ENCODE measurements at places on chromosomes 12 and 14. TPM values are rescaled to one million over a fixed set of nuclear protein-coding genes. Genes with fewer than 3 reads are reported as not detected.

Gene TGM1
- 5.8 TPM for total RNA-seq

- DNase-seq: no peak
Measured at GRCh38 chr14:91595736-91596135, 85.6 kb upstream of the PPP4R3A start.

DNA sequence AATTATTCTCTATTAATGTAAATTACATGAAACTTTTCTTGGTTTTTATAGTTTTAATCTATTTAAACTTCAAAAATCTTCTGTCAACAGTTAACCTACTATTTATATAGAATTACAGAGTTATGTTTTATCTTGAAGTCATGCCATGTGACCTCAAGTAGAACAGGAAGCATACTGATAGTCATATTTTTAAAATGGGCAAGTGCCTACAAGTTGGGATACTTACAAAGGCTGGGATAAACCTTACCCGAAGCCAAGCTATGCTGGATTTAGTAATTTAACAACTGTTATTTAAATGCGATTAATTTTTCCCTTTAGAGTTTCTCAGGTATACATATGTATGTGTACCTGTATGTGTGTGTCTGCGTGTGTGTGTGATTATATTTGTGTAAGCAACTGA lies 266.9 kb downstream of the RASSF9 start:
- DNase-seq: no peak

Gene ACSM4
- total RNA-seq: not detected

DNA sequence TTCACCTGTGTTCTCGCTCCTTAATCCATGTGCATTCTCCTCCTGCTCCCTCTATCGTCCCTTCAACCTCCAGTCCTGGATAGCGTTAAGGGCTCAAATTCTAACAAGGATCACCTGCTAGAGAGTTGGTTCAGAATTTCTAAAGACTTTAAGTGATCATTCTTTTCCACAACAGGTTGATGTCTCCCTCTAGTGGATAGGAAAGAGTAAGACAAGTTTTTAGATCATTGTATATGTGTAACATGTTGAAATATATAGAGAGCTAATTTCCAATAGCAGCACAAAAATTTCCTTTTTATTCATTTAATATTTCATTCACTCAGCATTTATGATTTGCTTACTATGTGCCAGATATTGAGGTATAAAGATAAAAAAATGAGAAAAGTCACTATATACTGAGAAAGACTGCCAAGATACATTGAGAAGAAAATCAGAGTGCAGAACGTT lies 9.3 kb upstream of the ESR2 start:
- DNase-seq: no peak

GRCh38 chr14:72892103-72892878 lies 1.6 kb downstream of the DPF3 start:
- no peak for DNase-seq

- DNase-seq: no peak
Measured at GRCh38 chr12:124229520-124229919, 65.4 kb upstream of the RFLNA start.

Gene P2RX7
- 1.7 TPM for total RNA-seq

DNA sequence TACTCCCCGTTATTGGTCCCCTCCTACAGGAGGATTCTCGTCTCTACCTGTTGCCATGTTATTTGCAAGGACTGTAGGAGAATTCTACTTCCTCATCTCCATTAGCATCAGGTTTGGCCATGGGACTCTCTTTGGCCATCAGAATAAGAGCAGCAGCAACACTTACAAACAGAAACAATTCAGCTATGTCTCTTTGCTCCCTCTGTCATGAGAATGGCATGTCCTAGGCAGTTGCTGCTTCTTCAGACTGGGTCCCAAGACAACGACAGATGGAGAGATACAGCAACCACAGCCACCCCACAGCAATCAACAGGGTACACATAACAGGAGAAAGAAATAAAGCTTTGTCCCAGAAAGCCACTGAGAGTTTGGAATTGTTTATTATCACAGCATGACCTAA lies 19.7 kb downstream of the SLC41A2 start:
- DNase-seq: no peak

DNA sequence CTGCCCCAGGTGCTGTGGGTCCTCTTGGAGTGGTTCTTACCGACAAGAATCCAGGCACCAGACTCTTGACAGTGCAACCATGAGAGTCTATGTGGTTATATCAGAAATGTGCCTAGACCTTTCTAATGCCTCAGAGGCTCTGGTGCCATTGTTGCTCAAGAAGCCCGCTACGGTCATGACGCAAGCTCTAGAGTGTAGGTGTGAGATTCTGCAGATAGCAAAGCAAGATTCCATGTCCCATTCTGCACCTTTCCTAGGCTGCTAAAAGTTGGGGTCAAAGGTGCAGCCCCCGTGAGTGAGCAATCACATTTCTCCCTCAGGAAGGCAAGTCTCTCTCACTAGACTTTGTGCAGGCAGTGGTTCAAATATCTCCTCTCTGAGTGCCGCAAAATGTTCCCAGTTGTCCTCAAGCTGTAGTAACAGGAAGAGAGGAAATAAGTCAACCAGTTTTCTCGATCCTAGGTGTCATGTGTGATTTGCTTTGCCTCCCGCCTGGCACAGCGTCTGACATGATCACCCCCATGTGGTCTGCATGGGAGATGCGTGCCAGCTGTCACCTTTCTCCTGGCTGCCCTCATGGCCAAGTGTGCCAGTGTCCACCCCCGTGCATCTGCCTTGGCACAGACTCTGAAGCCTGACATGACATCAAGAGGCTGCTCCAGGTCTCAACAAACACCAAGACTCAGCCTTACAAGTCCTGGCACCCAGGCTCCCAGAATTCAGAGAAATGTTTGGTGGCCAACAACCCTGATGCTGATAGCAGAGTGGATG lies 122.5 kb upstream of the COCH start:
- DNase-seq: no peak

GRCh38 chr12:88658009-88658408 lies 77.7 kb upstream of the KITLG start:
- no peak for DNase-seq

DNA sequence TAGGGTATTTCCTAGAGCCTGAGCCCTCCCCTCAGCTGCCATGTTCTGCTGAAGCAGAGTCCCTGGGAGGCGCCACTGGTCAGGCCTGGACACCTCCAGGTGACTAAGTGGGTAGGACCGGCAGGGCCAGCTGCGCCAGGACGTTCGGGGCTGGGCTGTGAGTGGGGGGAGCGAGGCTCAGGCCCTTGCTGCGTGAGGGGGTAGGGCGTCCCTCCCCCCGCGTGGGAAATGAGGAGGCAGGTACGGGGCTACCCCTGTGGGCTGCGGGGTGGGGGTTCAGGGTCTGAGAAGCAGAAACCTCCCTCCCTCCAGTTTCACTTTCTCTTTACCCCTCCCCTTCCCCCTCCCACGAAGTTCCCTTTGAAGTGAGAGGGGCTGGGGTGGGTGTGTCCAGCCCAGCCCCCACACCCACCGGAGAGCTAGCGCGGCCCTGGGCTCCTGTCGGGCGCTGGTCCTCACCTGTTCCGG lies 22.1 kb upstream of the KIF26A start:
- DNase-seq: no peak

DNA sequence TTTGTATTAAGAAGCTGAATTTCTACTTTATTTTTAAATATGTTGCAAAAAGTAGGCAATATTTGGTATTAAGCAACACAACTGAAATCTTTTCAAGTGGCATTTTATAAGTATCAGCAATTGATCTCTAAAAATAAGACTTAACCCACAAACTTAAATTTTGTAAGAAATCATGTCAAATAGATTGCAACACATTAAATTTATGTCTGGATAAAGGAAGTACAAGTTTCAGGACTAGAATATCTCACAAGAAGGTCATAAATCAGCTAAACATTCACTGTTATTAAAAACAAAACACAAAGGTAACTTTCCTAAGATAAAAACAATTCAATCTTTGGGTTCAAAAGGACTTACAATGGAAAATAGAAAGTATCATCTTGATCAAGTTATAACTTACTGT lies 32.8 kb downstream of the CPNE8 start:
- no peak for DNase-seq

Gene DAO
- not detected for total RNA-seq

DNA sequence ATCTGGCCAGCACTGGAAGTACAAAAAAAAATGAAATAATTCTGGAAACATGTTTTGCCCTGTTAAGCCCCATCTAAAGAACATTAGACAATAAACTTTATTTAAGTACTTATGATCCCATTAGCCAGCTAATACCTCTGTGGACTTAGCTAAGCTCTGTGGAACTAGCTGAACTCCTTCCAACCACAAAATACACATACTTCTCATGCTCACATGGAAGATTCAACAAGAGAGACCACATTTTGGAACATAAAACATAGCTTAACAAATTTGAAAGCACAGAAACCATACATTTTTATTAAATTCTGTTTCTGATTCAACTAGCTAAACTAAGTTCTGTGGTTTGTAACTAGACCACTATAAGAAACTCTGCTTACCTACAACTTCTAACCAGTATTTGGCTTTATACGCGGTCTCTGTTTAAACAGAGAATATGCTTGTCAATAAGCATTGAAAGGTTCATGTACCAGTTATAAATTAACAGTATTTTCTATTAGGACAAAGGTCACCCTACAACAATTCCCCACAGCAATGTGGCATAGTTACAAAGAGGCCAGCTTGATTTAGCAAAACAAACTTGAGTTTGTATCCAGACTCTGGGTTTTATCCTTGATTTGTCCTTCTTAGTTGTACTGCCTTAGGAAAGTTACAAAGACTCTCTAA lies 300.1 kb downstream of the C12orf50 start:
- no peak for DNase-seq

GRCh38 chr12:58046271-58046670 lies 104.9 kb downstream of the ATP23 start:
- no peak for DNase-seq

GRCh38 chr14:80223696-80224465 lies 12.6 kb upstream of the DIO2 start:
- no peak for DNase-seq

Gene CGRRF1
- total RNA-seq: 17.7 TPM

- no peak for DNase-seq
Measured at GRCh38 chr12:117695956-117696355, 272.8 kb downstream of the KSR2 start.

- no peak for DNase-seq
Measured at GRCh38 chr12:88683628-88684027, 103.4 kb upstream of the KITLG start.

DNA sequence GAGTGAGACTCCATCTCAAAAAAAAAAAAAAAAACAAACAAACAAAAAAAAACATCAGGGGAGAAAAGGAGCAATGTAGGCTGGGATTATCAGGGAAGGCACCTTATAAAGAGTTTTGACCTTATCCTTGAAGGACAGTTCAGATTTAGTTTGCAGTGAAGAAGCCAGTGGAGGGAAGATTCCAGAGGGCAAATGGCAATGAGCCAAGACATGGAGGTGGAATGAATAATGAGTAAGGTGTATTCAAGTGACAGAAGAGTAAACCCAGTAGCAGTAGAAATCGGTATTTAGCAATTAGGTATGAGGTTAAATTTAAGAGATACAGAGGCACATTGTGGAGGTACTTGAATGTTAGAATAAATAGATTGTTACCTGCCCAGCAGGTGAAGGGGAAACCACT lies 2.2 kb upstream of the DUSP16 start:
- peak; percentile 69 for DNase-seq

Gene PLA2G1B
- not detected for total RNA-seq

Measured in Peyer's patch (tissue), 4 donors.